ENCODE measurements at places on chromosomes 3 and 15.

- DNase-seq: no peak
Measured at GRCh38 chr15:56045068-56045748, 51.8 kb upstream of the NEDD4 start.

GRCh38 chr15:74397239-74398068 lies 30.0 kb upstream of the CYP11A1 start:
- no peak for DNase-seq

GRCh38 chr3:128349963-128350599 lies 116.6 kb downstream of the DNAJB8 start:
- no peak for DNase-seq

DNA sequence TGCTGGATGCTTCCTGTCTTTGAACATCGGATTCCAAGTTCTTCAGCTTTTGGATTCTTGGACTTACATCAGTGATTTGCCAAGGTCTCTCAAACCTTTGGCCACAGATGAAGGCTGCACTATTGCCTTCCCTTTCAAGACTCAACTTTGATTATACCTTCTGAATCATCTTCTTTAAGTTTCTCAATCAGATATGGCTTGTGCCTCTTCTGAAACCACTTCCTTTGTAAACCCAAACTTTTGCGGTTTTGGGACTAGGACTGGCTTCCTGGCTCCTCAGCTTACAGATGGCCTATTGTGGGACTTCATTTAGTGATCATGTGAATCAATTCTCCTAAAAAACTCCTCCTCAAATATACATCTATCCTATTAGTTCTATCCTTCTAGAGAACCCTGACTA lies 47.1 kb upstream of the CADPS start:
- DNase-seq: no peak

- no peak for DNase-seq
Measured at GRCh38 chr3:12115849-12116248, 42.9 kb downstream of the TIMP4 start.

DNA sequence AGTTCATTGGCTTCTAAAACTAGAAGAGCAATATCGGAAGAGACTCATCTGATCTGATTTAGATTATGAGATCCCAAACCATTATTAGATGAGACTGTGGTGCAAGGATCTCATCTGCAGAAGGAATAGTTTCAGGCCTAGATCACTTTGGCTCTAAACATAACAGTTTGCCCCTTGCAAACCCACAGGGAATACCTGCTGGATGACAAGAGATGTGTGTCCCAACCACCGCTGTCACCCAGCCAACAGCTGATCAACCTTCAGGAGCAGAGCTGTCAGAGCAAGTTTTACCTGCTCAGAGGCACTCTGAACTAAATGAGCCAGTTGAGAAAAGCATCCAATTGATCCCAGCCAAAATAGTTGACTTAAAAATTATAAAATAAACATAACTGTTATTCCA lies 64.0 kb upstream of the ST3GAL6 start:
- no peak for DNase-seq

DNA sequence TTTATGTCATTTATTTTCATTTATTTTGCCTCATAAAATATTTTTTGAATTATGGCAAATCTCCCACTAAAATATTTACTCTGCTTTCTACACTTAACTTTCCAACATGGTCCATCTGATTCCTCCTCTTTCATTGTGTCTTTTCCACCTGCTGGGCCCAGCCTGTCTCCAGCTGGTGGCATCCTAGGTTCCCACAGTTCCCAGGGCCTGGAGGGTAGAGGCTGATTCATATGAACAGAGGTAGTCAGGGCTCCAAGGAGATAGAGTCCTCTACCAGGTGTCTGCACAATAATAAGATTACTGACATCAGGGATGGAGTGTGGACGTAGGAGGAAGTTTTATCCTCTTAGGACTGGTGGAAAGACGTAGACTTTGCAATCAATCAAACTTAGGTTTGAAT lies 14.3 kb downstream of the ZBTB38 start:
- DNase-seq: no peak

DNA sequence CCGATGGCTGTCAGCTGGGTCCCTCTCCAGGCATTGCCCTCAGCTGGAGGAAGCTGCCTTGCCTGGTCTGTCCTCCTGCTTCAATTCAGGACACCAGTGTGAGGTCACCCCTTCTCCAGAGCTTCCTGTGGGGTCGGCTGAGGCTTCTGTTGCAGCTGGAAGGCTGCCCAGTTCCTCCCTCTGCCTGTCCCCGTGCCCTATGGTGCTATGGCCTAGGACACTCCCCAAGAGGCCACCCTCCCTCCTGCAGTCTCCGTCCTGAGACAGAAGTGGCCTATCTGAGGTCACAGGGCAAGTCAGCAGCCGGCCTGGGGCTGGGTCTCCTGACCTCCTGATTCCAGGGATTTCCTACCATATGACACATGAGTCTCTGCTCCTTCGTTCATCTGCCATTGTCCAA lies 57.9 kb downstream of the RASGRF1 start:
- DNase-seq: no peak

- no peak for DNase-seq
Measured at GRCh38 chr3:38039101-38039898, at the start of gene DLEC1. Gene DLEC1, plus strand, starts transcription at chr3:38039208. Its CDS starts 18 bp downstream, at chr3:38039226.

- no peak for DNase-seq
Measured at GRCh38 chr3:108511490-108511889, 1.1 kb upstream of the MYH15 start.

DNA sequence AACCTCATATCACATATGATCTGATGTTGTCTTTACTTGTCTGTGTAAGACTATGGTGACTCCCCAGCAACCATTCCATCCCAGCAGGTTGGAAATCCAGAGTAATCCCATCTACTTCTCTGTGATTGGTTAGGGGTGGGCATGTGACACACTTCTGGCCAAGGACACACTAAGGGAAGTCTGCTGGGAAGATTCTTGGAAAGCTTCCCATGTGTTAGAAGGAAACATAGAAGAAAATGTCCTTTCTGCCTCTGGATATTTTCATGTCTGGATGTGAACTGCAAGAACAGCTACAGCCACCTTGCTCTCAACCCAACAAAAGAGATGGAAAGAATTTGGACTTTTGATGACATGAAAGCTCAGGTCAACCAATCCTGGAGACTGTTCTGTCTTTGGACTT lies 2.6 kb upstream of the UBE2Q2 start:
- DNase-seq: no peak

DNA sequence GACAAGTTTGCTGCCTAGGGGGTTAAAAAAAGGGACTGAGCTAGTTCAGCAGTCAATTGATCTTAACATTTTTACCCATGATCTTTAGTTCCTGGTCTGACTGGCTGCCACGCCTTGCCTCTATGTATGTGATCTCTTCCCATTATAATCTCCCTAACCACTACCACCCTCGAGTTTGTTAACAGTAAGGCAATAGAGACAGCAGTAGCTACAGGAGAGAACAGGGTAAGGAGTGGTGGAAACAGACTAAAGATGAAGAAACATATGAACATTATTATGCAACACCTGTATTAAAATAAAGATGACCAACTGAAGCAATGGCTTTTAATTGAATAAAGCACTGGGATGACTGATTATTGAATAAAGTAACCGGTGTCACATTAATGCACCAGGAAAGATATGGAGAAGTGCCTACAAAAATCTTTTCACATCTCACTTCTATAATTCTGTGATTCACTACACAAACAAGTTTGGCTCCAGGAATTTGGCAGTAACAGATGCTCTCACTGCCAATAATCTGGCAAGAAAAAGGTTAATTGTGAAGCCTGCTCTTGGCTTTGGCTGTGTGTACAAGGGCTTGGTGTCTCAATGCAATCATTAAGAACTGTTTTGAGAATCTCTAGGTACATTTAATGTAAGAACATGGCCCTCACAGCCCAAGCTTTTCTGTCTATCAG lies 95.7 kb downstream of the HHLA2 start:
- DNase-seq: no peak

DNA sequence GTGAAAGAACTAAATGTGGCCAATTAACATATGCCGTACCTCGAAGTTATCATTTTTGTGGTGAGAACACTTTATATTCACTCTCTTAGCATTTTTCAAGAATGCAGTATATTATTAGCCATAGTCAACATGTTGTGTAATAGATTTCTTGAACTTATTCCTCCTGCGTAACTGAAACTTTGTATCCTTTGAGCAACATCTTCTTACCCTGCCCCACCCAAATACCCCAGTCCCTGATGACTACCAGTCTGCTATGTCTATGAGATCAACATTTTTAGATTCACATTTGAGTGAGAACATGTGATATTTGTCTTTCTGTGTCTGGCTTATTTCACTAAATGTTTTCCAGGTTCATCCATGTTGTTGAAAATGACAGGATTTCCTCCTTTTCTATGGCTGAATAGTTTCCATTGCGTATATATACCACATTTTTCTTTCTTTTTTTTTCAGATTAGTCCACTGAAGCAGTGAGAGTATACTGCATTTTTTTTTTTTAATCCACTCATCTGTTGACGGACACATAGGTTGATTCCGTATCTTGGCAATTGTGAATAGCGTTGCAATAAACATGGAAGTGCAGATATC lies 12.7 kb upstream of the KBTBD8 start:
- no peak for DNase-seq

DNA sequence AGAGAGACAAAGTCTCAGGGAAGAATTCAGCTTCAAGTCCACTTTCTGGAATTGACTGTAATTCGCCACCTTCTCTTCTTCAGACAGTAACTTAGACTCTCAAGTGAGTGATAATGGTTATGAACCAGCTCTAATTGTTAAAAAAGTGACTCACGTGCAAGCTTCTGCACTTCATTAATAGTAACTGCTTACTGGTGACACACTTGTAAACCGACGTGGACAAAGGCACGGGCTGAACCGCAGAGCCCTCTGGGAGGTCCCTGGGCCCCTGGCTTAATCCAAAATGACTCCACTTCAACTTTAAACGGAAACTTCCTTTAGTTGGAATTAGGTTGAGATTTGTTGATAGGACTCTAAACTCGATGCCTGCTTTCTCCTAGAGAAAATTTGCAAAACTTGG lies 17.0 kb downstream of the MUC4 start:
- DNase-seq: no peak

DNA sequence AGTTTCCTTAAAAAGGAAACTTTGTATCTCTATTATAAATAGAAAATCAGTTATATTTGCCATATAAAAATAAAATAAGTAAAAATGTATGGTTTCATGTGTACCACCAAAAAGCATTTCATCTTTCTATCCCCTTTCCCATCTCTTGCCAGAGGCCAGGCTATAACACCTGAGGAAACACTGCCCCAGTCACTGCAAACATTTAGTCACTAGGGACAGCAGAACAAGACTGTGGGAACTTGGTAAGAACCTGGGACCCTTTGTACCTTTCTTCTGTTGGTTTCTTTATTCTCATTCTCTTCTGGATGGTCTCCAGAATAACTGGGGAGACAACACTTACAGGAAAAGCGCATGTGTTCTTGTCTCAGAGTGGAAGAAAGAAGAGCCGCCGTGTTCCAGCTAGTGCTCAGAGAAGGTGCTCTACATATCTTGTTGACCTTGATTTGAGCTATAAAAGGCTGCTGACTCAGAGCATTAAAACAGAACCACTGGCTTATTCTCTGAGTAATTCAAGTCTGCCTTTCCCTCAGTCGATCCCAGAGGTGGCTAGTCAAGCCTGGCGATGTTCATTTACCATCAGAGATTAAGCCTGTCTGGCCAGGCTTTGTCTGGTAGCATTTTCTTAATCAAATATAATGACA lies 361.6 kb downstream of the RBMS3 start:
- DNase-seq: no peak

- DNase-seq: no peak
Measured at GRCh38 chr3:100125161-100125938, 11.0 kb upstream of the FILIP1L start.

DNA sequence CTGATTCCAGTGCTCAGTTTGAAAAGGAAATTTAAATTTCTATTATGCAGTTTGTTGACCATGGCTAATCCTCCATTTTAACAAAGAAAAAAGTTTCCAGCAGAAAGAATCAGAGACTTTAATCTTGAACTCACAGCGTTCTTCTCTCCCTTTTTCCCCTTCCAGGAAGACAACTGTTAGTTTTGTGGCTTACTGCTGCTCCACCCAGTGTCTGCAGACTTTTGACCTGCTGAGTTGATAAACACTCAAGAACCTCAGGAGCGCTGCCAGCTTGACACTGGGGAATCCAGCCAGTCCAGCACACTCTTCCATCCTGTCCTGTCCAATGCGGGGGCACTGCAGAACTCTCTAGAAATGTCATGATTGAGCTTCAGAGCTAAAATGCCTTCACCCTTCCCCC lies 134.6 kb downstream of the LRRC28 start:
- no peak for DNase-seq

DNA sequence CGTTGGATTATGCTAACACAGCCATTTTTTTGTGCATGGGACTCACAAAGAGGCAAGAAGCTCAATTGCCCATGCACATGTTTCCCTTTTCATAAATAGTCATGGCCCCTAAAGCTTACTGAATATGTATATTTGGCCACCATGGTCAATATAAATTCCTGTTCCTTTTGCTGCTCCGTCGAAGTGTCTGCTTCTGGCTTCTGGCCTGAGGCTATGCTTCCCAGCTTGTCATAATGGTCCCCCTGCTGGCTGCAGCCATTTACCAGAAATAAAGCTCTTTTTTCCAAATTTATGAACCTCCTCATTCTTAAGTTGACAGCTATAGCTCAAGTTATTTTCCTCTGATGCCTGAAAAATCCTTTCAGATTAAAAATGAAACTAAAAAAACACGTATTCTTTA lies 602.1 kb downstream of the VGLL3 start:
- no peak for DNase-seq

- DNase-seq: peak; percentile 29
Measured at GRCh38 chr15:60070838-60071493, 66.9 kb downstream of the FOXB1 start.

DNA sequence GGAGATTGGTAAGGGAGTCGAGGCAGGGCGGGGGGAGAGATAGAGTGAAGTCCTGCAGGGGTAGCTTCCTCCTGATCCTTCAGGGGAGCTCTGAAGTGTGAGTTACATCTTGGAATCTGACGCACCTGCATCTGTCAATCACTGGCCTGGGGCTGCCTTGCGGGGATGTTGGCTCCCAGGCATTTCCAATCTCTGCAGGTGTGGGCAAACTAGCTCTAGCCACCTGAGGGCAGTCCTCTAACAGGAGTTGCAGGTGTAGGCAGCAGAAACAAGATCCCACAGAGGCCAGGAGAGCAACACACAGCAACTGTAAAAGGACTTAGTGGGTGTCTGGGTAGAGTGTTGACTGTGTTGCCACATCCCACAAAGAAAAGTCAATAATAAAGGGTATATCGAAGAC lies 63.6 kb downstream of the ZNF621 start:
- DNase-seq: no peak

GRCh38 chr15:77418966-77419835 lies 703 bp downstream of the PEAK1 start:
- DNase-seq: no peak

GRCh38 chr3:69806735-69807438 lies 67.6 kb downstream of the MITF start:
- peak; percentile 50 for DNase-seq

GRCh38 chr3:194189243-194189791 lies 53.4 kb downstream of the HES1 start:
- DNase-seq: no peak

DNA sequence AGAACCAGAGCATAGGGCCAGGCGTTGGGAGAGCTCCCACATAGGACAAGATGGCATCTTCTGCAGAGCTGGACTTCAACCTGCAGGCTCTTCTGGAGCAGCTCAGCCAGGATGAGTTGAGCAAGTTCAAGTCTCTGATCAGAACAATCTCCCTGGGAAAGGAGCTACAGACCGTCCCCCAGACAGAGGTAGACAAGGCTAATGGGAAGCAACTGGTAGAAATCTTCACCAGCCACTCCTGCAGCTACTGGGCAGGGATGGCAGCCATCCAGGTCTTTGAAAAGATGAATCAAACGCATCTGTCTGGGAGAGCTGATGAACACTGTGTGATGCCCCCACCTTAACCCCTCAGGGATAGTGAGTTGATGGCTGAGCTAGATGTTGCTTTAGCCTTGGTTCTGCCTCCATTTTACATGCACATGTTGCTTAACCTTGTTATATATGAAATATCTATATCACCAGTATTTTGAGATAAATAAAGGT lies at the start of gene PYDC2:
PYDC2 (plus strand) TSS at position 51 of the 483 bp plus-strand sequence; CDS start at position 51, 0 bp downstream.
- DNase-seq: no peak

Measured in glomerular endothelial cell (primary cell).